ENCODE measurements at places on chromosomes 12 and 14.
A peak's percentile ranks its signal among the peaks of the same experiment; 100 is the strongest.

DNA sequence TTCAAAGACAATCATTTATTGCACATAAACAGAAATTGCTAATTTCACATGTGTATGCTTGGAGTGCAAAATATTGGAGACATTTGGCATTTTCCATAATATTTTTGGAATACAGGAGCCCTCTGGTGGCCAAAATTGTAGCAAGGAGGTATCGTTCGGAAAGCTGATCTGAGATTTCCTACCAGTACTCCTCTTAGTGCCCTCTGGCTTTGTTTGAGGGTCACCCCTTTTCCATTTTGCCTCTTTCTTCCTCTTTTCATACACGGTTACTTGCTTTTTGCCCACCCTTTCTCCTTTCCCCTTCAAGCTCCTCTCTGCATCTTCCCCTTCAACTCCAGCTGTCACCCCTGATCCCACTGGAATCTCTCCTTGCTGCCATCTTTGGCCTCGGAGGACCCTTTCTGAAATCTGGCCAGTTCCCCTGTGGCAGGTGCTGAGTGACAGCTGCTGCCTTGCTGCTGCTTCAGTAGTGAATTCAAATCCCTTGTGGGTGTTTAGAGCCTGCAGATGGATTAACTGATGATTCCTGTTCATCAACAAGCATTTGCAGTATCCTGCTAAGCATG is 164.6 kb upstream of the PARP11 start:
- no peak for DNase-seq

- no peak for DNase-seq
These were observed 28.3 kb downstream of the TPCN1 start for GRCh38 chr12:113249546-113249945.

- no peak for DNase-seq
These were observed 115.0 kb downstream of the BTG1 start for GRCh38 chr12:92030618-92031017.

DNA sequence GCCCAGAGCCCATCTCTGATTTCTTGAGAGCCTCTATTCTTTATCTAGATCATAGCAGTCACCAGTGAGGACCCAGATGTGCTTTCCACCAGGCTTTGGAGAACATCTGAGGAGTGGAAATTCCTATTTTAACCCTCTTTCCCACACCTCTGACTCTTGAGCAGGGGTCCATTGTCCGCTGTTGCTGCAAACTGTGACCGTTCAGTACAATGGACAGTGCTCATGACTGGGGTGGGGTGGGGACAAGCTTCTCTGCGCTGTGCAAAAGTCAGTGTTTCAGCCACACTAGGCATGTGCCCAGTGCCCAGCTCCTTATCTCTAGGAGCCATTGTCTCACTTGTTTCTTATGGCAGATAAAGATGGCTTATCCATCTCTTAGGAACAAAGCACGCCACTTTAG is 16.9 kb upstream of the KRT7 start:
- DNase-seq = no peak

DNA sequence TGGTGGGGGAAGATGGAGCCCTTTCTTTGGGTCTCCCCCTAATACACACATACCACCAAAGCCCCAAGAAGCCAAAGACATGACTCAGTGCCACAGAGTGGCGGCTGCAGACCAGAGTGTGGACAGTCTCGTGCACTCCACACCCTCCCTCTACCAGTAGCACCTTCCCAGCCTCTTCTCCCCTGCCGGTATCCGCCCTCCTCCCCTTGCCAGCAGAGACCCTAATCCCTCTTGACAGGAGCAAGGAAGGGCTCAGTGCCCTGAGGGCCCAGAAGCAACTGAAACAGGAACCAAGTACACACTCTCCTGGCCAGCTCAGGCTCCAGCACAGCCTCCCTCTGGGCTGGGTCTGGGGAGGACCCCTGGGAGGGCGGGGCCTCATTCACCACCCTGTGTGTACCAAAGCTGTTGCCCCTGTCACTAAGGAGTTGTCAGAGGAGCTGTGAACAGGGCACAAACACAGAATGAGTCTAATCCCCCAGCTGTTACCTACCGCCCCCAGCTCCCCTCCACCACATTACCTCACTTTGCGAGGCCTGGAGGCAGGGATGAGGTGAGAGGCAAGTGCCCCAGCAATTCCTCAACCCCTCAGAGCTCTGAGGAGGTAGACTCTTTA is 8.2 kb downstream of the SPRYD3 start:
- DNase-seq = no peak

- no peak for DNase-seq
These were observed 42.6 kb downstream of the SLC25A47 start for GRCh38 chr14:100365741-100366140.

- DNase-seq = no peak
These were observed 11.6 kb downstream of the SIX1 start for GRCh38 chr14:60637479-60638315.

DNA sequence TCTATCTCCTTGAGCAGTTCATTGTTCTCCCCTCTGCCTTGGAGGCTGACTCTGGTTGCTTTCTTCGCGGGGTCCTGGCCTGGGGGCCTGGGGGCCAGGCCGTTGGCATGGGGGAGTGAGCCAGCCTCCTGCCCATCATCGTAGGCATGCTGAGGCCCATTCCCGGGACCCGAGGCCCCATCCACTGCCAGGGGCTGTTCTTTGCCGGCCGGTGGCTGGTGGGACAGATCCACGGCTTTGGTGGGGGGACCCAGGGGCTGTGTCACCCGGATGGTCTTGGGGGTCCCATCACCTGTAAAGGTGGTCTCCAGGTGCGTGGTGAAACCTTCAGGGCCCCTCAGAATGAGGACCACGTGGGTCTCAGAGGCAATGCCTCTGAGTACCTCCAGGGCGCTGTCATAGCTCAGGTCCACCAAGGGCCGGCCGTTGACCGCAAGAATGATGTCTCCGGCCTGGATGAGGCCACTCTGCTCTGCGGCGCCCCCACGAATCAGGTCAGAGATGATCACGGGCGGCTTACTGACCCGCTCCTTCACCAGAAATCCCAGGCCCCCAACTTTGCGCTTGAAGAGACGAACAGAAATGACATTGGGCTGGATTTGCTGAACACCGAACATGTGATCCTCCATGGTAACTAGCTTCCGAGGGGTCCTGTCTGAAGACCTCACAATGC is 30.8 kb downstream of the NOS1 start:
- DNase-seq = no peak

DNA sequence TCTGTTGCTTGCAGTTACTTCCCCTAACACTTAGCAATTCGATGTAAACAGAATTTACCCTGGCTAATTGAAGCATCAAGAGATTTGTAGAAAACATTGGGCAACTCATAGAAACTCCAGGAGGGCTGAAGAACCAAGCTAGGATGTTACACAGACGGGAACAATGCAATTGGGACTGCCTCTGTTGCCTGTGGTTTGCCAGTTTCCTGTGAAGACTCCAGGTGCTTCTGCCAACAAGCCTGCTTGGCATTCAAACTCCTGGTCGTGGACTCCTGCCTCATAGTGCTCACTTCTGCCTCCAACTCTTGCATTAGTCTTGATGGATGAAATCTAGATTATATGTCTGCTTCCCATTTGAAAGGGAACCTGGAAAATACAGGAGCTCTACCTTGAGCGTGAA is 246.0 kb downstream of the BMP4 start:
- no peak for DNase-seq

GRCh38 chr12:29692237-29692636 is 91.5 kb downstream of the TMTC1 start:
- no peak for DNase-seq

GRCh38 chr12:58249610-58250009 is 308.2 kb downstream of the ATP23 start:
- no peak for DNase-seq

DNA sequence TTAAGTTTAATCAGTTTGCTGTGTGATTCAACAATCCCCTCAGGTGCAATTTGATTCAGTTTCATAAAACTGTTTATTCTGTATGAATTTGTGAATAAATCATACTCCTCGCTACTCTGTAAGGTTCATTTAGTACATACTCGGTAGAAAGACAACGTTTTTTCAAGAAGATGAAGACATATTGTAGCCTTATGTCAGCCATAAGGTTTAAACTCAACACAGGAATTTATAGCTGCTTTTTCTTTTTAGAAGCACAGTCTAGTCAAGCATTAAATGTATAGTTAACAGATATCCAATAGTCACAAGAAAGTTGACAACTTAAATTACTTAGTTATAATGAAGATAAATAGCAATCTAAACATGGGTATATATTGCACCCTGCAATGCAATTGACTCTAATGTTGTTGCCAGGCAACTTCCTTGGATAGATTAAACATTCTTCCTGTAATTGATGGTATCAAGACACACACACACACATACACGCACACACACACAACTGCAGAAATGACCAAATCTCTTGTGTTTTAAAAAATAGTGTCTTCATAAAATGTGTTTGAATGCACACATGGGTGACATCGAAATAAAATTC is 151.5 kb upstream of the MGAT4C start:
- no peak for DNase-seq

DNA sequence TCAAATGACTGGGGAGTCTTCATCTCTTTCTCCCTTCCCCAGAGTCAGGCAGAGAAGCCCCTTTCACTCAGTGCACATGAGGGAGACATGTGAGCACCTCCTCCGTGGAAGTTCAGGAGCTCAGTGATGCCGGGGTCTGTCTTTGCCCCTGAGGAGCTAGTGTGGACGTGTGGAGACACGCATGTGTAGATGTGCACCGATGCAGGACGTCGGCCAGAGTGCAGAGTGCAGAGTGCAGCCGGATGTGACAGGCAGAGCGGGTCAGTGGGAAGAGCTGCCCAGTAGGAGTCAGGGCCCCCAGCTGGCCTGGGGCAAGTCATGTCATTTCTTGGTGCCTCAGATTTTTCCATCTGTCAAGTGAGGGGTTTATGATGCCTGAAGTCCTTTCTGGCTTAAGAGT is 20.7 kb downstream of the TSPAN9 start:
- no peak for DNase-seq

- no peak for DNase-seq
These were observed 23.3 kb downstream of the GABARAPL1 start for GRCh38 chr12:10235761-10236631.

- DNase-seq = no peak
These were observed 630.9 kb upstream of the ATXN7L3B start for GRCh38 chr12:73906757-73907156.

DNA sequence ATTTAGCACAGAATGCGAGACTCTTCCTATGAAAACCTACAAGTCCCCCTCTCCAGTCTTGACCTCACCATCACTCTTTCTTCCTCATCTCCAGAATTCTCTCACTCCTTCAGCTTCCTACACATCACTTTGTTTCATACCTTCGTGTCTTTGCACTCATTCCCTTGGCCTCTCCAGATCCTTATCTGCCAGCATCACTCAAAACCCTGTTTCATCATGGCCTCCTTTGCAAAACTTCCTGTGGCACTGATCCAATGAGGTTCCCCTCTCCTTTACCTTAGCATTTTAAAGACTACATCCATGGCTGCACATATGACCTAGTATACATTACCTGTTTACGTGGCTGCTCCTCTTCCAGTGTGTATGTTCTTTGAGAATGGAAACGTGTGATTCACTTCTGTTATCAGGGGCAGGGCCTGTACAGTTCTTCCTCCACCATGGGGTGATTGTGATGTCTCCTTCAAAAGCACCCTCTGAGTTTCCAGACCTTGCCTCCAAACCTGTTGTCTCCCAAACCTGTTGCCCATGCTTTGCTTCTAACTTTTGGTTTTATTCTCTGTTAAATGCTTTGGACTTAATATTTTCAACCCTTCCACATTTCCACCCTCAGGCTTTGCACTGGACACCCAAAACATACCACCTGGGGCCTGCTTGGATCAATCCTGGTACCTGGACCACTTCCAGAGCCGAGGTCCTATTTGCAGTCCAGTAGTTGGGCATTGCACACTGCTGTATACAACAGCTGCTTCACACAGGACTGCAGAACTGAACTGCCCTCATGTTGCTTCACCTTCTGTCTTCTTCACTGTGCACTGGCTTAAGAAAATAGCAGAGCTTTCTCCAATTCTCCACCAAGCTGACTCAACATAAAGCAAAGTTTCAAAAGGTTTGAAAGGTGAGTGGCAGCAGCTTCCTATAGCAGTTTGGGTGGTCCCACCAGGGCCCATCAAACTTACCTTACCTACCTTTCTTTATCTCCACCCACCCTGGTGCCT is 131.7 kb downstream of the LLPH start:
- no peak for DNase-seq

DNA sequence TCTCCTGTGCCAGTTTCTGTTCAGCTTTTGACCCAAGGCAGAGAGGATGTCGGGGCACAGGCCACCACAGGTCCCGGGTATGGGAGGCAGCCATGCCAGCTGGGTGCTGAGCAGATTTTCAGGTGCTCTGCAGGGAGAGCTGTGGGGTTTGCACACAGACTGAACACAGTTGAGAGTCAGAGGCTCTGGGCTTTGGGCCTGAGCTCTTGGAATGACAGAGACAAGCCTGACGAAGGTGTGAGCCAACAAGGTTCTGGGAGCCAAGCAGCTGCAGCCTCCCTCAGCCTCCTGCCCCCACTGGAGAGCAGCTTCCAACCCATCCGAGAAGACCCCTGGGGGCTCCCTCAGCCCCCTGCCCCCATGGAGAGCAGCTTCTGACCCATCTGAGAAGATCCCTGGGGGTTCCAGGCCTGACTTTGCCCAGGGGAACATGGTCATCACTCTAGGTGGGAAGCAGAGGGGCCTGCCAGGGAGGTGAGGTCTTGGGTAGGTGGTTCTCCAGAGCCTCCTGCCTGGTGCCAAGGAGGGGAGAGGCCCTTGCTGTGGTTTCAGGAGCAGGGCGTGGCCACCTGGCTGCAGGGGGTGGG is 13.8 kb downstream of the FBRSL1 start:
- DNase-seq = no peak

- DNase-seq = no peak
These were observed 125.3 kb upstream of the HIF1A start for GRCh38 chr14:61569812-61570548.

- DNase-seq = no peak
These were observed 15.7 kb upstream of the ESPL1 start for GRCh38 chr12:53252349-53252916.

- no peak for DNase-seq
These were observed 63.5 kb downstream of the CCDC92 start for GRCh38 chr12:123908884-123909725.

DNA sequence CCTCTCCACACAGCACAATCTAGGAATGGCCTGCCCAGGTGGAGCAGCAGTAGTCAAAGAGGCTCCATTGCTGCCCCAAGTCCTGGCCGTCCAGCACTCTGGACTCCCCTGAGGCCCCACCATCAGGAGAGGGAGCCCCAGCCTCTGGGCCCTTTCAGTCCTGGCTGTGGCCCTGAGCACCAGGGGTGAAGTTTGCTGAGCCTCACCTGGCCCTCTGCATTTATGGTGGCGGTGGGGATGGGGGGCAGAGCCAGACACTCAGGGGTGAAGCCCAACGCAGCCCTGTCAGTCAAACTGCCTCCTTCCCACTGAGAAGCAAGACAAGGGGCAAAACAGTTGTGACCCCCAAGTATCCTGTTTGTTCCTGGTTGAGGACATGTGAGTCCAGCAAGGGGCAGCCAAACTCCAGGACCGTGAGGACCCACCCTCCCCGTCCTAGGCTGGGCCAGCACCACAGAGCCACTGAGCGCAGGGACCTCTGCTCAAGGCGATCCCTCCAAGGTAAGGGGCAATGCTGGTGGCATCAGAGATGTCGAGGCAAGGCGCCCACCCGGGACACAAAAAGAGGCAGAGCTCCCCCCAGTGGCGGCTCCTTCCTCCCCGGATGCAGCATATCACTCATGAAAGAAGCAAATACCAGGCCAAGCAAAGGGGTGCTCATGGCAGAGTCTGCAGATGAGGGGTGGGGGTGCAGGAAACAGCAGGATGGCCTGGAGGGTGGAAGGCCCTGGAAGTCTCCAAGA is 4.8 kb upstream of the AMN start:
- peak; percentile 27 for DNase-seq
